ENCODE measurements at places on chromosomes 4 and X.

GRCh38 chr4:5940470-5941203, 47.8 kb upstream of the CRMP1 start:
- DNase-seq, result no peak
- H3K27ac ChIP-seq, result no peak overlapping the region
- H3K36me3 ChIP-seq, result no peaks in the 10 kb centered on the region
- no peaks in the 10 kb centered on the region for H3K27me3 ChIP-seq
- no peak overlapping the region for H3K4me3 ChIP-seq

GRCh38 chrX:136639506-136640176, 8.3 kb upstream of the CD40LG start:
- no peaks in the 10 kb centered on the region for H3K4me1 ChIP-seq
- H3K27me3 ChIP-seq, result no peaks in the 10 kb centered on the region
- H3K36me3 ChIP-seq, result no peaks in the 10 kb centered on the region
- no peak for DNase-seq

- no peak for DNase-seq
- H3K4me3 ChIP-seq, result no peak overlapping the region
- H3K27ac ChIP-seq, result no peak overlapping the region
- no peaks in the 10 kb centered on the region for H3K4me1 ChIP-seq
- H3K27me3 ChIP-seq, result no peaks in the 10 kb centered on the region
- no peaks in the 10 kb centered on the region for H3K36me3 ChIP-seq
Measured at GRCh38 chrX:6465756-6466155, 69.2 kb downstream of the VCX3A start.

- DNase-seq, result no peak
- H3K27ac ChIP-seq, result no peak overlapping the region
- no peaks in the 10 kb centered on the region for H3K4me1 ChIP-seq
Measured at GRCh38 chr4:184417802-184418511, 56.4 kb downstream of the IRF2 start.

- H3K4me1 ChIP-seq, result no peaks in the 10 kb centered on the region
- H3K27ac ChIP-seq, result no peak overlapping the region
- H3K36me3 ChIP-seq, result no peaks in the 10 kb centered on the region
- no peak for DNase-seq
- no peak overlapping the region for H3K4me3 ChIP-seq
Measured at GRCh38 chr4:141913928-141914327, 277.5 kb downstream of the IL15 start.

- DNase-seq, result no peak
- no peak overlapping the region for H3K4me3 ChIP-seq
- H3K27ac ChIP-seq, result no peak overlapping the region
Measured at GRCh38 chr4:161061046-161061445, 1102.8 kb downstream of the FSTL5 start.

DNA sequence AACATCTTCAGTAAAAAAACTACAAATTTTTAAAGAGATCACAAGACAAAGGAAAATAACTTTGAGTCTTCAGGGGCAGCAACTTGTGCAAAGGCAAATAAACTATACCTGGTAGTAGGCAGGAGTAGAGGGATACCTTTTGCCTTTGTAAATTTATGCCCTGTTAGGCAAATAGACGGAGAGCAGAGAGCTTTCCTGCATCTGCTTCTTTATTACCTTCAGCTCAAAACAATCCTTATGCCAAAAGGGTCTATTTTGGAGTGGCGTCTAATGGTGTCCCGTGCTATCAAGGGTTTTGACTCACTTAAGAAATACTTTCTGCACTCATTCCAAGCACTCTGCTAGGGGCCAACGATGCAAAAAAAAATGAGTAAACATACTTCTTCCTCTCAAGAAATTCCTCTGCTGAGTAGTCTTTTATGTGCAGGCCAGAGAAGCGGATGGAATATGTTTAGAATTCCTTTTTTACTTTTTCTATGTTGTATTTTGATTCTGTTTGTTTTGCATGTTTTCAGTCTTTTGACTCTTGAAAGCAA, 131.9 kb downstream of the ANXA5 start:
- no peak overlapping the region for H3K4me3 ChIP-seq
- H3K4me1 ChIP-seq, result no peaks in the 10 kb centered on the region

DNA sequence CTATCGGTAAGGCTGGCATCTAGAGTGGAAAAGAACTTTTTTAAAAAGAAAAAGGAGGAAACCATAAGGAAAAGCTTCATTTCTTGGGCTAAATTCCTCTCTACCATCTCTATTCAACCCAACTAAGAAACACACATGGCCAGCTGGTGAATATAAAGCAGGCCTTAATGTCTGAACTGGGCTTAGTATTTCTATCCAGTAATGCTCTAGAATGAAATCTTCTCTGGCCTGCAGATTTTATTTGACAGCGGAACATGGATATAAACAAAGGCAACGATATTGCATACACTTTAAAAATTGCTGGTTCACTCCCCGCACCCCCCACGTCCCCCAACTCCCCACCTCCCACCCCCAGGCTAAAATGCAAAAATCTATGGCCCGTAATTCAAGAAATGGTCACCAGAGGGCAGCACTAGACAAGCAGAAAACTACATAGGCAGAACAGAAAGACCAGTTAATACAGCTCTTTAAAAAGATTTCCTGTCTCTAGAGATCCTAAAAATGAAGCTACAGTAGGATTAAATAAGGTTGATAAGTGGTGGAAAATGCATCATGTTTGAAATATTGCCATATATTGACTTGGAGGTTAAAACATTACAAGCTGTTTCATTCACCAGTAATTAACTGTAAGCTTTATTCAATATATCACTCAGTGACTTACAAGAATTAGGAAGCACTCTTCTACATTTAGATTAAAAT, 155.2 kb upstream of the GALNT7 start:
- peaks cover 3% of the 10 kb centered on the region for H3K4me1 ChIP-seq
- no peaks in the 10 kb centered on the region for H3K36me3 ChIP-seq

DNA sequence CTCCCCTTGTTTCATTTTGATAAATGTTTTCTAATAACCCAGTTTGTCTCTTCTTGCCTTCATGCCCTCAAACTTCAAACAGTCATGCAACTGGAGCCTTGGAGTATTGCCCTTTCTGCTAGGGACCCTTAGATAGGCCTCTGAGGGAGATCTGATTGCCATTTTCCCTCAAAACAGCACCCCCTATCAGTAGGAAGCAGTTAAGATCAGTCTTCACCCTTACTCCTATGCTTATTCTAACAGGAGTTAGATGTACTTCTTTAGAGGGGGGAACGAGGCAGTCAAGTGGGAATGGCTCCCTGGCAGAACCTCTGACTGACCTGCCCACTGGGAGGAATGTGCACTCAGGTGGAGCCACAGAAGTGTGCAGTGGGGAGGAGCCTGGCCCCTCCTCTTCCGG, 74.1 kb downstream of the FAM47A start:
- no peak for DNase-seq
- no peaks in the 10 kb centered on the region for H3K4me1 ChIP-seq
- H3K27me3 ChIP-seq, result no peaks in the 10 kb centered on the region
- H3K4me3 ChIP-seq, result no peak overlapping the region
- H3K27ac ChIP-seq, result no peak overlapping the region

GRCh38 chr4:40586729-40587128, 42.9 kb downstream of the RBM47 start:
- H3K4me1 ChIP-seq, result peaks cover 11% of the 10 kb centered on the region
- H3K36me3 ChIP-seq, result no peaks in the 10 kb centered on the region
- no peak for DNase-seq

- DNase-seq, result no peak
- H3K4me1 ChIP-seq, result no peaks in the 10 kb centered on the region
- H3K36me3 ChIP-seq, result no peaks in the 10 kb centered on the region
- H3K27ac ChIP-seq, result no peak overlapping the region
Measured at GRCh38 chr4:21002286-21002685, 302.0 kb downstream of the PACRGL start.

GRCh38 chrX:151391722-151392121, 5.3 kb upstream of the VMA21 start:
- no peak for DNase-seq
- no peaks in the 10 kb centered on the region for H3K27me3 ChIP-seq
- no peaks in the 10 kb centered on the region for H3K36me3 ChIP-seq
- H3K27ac ChIP-seq, result no peak overlapping the region
- H3K4me1 ChIP-seq, result 0 out of 2 replicates have a peak, but pooled peaks cover 3% of the 10 kb centered on the region

- no peaks in the 10 kb centered on the region for H3K27me3 ChIP-seq
- H3K4me3 ChIP-seq, result no peak overlapping the region
- no peaks in the 10 kb centered on the region for H3K4me1 ChIP-seq
Measured at GRCh38 chrX:124619710-124620109, 273.3 kb downstream of the SH2D1A start.

DNA sequence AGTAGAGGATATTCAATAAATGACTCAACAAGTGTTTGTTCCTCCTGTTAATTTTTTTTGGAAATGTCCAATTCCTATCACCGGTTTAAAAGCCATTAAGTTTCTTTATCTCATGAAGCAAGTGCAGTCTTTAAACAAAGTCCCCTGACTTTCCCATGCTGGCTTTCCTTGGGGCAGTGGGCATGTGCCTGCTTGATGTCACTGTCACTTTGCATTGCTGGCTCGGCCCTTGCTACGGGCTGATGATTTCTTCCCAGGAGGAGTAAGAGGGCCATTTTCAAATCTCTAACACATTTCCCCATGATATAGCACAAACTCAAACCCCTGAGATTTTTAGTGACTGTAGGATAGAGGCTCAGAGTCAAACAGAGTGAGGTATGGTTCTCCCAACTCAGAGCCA, 275.8 kb upstream of the TENM3 start:
- H3K27me3 ChIP-seq, result no peaks in the 10 kb centered on the region
- no peak overlapping the region for H3K27ac ChIP-seq
- DNase-seq, result no peak
- H3K4me1 ChIP-seq, result no peaks in the 10 kb centered on the region
- no peak overlapping the region for H3K4me3 ChIP-seq
- no peaks in the 10 kb centered on the region for H3K36me3 ChIP-seq

DNA sequence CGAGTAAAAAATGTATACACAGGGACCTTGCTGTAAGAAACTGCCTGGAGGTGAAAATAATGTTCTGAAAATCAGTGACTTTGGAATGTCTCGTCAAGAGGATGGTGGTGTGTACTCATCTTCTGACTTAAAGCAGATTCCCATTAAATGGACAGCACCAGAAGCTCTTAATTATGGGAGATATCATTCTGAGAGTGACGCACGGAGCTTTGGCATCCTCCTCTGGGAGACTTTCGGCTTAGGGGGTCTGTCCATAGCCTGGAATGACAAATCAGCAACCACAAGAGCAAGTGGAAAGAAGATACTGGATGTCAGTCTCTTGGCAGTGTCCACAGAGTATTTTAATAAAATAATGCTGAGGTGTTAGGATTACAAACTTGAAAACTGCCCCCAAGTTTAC, 129.4 kb downstream of the THOC2 start:
- H3K36me3 ChIP-seq, result no peaks in the 10 kb centered on the region
- no peak overlapping the region for H3K4me3 ChIP-seq
- H3K27me3 ChIP-seq, result no peaks in the 10 kb centered on the region
- no peak for DNase-seq
- no peaks in the 10 kb centered on the region for H3K4me1 ChIP-seq

DNA sequence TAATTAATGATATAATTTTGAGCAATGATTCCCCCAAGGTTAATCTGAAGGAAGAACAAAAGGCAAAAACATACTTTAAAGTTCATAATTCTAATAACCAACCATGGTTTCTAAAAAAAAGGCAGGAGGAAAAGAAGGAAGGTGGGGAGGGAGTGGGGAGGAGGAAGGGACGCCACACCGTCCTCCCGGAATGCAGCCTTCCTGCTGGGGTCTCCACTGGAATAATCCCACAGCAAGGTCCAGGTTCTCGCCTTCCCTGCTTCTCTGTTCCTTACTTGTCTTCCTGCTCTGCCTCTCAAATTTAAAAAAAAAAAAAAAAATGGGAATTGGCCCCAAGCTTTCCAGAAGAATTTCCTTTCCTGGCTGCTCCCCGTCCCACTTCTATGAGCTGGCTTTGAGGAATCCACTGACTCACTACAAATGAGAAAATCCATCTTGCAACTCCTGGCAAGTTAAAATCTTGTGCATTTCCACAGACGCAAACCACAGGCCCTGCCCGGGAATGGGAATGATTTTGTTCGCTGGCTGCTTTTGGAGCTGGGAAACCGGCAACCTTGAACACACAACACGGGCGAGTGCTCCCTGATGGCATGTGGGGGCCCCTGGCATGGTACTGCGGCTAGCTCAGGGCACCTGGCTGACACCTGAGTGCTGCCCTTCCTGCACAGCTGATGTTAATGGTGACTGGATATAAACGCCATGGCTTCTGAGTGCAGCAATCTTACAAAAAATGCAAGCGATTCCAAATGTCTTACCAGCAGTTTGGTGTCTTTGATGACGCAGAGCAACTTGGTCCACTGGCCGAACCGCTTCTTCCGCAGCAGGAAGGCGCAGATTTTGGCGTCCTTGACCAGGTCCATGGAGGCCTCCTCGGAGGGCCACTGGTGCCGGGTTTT, 97.0 kb downstream of the AFAP1 start:
- H3K36me3 ChIP-seq, result no peaks in the 10 kb centered on the region
- H3K27ac ChIP-seq, result no peak overlapping the region
- H3K4me1 ChIP-seq, result peaks cover 3% of the 10 kb centered on the region
- H3K27me3 ChIP-seq, result no peaks in the 10 kb centered on the region

GRCh38 chrX:43349363-43349762, 306.7 kb upstream of the MAOA start:
- H3K36me3 ChIP-seq, result no peaks in the 10 kb centered on the region
- H3K27ac ChIP-seq, result no peak overlapping the region
- no peaks in the 10 kb centered on the region for H3K27me3 ChIP-seq
- H3K4me3 ChIP-seq, result no peak overlapping the region

- no peak overlapping the region for H3K27ac ChIP-seq
- no peaks in the 10 kb centered on the region for H3K4me1 ChIP-seq
- no peak overlapping the region for H3K4me3 ChIP-seq
- DNase-seq, result no peak
Measured at GRCh38 chrX:24030597-24030996, 3.6 kb upstream of the KLHL15 start.

GRCh38 chr4:6719611-6720179, 3.7 kb downstream of the BLOC1S4 start:
- no peaks in the 10 kb centered on the region for H3K36me3 ChIP-seq
- H3K27me3 ChIP-seq, result no peaks in the 10 kb centered on the region
- peaks cover 4% of the 10 kb centered on the region for H3K4me1 ChIP-seq

DNA sequence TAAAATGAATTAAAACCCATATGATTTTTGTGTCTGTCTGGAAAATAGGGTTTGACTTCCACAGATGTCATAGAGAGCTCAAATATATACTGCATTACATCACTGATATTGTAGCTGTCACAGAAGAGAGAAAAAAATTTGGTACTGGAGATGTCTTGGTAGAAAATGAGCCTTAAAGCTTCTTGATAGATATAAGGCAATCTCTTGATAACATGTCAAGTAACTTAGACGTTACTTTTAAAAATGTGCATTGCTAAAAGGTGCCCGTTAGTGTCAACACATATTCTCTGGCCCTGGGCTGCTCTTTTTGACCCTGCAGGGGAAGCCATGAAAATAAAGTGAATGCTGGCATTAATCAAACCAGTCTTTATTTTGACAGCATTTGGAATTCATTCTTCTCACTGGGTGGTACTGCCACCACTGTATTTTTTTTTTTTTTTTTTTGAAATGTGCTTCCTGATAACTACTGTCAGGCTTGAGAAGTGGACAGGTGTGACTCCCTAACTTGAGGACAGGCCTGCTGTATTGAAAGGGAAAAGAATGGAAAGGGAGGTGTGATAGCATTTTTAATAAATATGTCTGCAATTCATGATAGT, 53.0 kb upstream of the RAPGEF2 start:
- H3K27me3 ChIP-seq, result no peaks in the 10 kb centered on the region
- H3K4me1 ChIP-seq, result no peaks in the 10 kb centered on the region
